ENCODE measurements at places on chromosomes 7 and 10.

DNA sequence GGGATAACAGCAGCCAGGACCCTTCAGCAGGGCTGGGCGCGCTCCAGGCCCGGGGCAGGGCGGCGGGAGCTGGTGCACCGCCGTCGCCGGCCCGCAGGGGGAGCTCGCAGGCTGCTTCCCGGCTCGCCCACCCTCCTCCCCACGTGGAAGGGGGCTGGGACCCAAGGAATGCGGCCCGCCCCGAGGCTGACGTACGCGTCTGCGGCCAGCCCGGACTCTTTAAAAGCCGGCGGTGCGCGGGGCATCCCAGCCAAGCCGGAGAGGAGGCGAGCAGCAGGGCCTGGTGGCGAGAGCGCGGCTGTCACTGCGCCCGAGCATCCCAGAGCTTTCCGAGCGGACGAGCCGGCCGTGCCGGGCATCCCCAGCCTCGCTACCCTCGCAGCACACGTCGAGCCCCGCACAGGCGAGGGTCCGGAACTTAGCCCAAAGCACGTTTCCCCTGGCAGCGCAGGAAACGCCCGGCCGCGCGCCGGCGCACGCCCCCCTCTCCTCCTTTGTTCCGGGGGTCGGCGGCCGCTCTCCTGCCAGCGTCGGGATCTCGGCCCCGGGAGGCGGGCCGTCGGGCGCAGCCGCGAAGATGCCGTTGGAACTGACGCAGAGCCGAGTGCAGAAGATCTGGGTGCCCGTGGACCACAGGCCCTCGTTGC is at the start of gene PFKFB3:
PFKFB3 (plus strand) TSS at position 249 of the 647 bp plus-strand sequence; CDS start at position 578, 329 bp downstream.
- DNase-seq: peak; percentile 95

- no peak for DNase-seq
Measured at GRCh38 chr10:44424298-44424697, 39.4 kb upstream of the CXCL12 start.

- DNase-seq: no peak
Measured at GRCh38 chr10:104142081-104142480, 20.1 kb downstream of the SFR1 start.

DNA sequence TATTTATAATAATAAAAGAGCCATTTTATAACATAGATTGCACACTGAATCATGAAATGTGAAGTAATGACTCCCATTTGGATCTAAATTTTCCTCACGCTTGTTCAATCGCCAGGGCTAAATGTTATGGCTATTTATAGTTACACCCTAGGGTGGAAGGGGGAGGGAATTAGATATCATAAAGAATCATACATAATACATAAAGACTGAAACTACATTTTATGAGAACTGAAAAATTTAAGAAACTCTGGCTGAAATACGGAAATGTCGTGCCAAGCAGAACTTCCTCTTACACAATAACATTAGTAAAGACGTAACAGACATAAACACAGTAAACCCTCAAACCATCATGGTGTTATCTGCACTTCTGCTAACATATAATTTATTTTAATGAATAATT is 327.5 kb upstream of the PHF14 start:
- no peak for DNase-seq

DNA sequence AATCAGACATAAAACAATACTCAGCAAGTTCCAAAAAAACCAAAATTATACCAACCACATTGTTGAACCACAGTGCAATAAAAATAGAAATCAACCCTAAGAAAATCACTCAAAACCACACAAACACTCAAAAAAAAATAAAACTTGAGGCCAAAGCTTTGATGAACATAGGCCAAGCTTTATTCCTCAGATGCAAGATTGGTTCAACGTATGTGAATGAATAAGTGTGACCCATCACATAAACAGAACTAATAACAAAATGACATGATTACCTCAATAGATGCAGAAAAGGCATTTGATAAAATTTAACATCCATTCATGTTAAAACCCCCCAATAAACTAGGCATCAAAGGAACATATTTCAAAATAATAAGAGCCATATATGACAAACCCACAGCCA is 506.1 kb upstream of the FZD8 start:
- DNase-seq: no peak

DNA sequence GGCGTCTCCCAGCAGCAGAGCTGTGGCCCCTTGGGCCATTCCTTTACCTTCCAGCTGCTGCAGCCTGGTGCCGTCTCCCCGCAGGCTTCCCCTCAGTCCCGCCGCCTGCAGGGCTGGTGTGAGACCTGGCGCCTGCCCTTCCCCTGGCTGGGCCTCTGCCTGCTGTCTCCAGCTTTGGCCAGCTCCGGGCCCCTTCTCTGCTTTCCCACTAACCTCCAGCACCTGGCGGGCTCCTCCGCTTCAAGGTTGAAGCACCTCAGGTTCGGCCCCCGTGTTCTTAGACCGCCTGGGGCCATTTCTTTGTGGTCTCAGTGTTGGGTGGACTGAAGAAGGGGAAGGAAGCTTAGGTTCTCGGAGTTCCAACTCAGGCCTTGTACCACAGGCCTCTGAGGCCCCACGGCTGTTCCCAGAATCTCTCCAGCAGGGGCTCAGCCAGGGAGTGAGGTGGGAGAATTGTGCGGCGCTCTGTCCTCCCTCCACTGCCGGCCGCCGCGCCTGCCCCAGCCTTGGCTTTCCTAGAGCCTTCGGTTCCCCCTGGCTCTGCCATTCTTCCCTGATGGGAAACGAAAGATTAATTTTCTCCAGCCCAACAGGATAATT is 30.3 kb downstream of the GBX1 start:
- no peak for DNase-seq

DNA sequence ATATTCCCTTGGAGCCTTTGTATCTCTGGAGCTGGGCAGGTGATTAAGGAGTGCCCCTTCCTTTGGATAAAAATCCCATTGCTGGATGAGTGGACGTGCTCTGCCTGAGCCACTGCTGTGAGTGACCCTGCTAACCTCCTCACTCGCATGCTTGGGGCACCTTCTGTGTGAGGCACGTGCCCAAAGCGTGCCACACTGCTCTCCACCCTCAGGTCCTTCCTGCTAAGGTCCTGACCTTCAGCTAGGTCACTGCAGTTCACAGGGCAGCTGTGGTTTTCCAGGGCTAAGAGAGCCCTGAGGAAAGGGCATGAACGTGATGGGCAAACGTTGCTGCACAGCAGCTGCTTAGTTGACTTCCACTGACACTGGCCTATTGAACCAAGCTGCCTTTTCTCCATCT is 204.4 kb upstream of the COBL start:
- no peak for DNase-seq

DNA sequence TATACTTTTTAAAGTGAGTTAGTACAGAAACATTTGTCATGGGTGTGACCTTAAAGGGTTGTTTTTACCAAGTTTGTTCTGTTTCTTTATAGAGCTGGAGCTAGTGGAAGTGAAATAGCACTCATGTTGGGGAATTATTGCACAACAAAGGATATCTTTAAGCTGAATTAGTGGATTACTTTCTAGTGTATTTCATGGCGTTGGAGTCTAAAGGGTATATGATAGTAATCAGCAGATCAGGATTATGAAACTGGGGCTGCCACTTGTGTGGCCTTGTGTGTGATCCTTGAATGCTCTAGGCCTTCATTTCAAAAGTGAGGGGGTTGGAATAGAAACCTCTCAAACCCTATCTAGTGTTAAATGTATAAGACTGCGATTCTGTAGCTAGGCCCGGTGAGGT is 123.6 kb downstream of the LYZL1 start:
- DNase-seq: no peak

DNA sequence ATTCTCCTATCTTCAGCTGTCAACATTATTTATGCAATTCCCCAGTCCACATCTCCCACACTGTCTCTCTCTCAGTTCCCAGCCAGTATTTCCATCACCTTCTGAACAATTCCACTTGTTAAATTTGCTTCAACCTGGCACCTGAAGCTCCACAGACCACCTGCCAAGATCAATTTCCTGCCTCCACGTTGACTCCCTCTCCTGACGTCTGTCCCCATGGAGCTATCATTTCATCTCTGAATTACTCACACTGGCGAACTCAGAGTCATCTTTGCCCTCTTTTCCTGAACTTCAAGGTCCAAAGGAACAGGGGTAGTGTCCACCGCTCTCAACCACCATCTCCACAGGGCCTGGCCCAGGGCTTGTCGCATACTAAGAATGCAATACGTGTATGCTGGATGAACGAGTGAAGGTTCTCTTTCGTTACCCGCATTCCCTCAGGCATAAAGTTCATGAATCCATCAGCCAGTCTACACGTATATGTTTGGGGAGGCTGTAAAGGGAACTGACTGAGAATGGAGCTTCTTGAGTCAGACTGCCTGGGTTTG is 183.3 kb downstream of the JCAD start:
- DNase-seq: no peak

GRCh38 chr7:55024776-55025175 is 6.0 kb downstream of the EGFR start:
- peak; percentile 46 for DNase-seq

DNA sequence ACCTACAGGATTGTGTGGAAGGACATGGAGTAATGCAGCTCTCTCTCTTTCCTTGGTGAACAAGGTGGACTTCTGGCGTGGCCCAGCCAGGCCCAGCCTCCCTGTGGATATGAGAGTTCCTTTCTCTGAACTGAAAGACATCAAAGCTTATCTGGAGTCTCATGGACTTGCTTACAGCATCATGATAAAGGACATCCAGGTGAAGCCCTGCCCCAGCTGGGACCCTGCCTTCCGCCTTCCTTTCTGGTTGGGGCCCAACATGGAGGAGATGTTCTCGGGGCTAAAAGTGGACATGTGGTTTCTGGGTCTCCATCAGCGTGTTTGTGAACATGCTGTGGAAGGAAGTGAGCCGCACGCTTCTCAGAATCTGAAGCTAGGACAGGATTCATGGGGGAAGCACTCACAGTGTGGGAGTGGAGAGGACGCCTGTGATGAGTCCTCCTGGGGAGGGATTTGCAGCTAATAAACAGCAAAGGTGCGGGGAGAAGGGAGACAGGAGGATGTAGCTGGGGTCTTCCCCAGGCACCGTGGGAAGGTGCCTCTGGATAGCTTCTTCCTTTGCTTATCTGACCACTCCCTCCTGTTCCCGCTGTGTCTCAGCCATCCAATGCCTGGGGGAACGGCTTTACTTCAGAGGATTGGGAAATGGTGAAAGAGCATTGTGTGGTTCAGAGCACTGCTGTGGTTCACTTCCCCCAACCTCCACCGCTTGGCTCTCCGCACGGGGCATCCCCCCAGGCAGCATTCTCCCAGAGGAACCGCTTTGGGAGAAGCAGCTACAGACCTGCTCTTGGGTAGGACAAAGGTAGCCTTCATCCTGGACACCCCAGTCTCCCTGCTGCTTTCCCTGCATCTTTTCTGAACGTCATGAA is 5.5 kb downstream of the CPA5 start:
- DNase-seq: no peak

GRCh38 chr7:36107926-36108631 is 45.0 kb upstream of the EEPD1 start:
- no peak for DNase-seq

- DNase-seq: peak; percentile 3
Measured at GRCh38 chr7:24158975-24159374, 125.0 kb upstream of the NPY start.

DNA sequence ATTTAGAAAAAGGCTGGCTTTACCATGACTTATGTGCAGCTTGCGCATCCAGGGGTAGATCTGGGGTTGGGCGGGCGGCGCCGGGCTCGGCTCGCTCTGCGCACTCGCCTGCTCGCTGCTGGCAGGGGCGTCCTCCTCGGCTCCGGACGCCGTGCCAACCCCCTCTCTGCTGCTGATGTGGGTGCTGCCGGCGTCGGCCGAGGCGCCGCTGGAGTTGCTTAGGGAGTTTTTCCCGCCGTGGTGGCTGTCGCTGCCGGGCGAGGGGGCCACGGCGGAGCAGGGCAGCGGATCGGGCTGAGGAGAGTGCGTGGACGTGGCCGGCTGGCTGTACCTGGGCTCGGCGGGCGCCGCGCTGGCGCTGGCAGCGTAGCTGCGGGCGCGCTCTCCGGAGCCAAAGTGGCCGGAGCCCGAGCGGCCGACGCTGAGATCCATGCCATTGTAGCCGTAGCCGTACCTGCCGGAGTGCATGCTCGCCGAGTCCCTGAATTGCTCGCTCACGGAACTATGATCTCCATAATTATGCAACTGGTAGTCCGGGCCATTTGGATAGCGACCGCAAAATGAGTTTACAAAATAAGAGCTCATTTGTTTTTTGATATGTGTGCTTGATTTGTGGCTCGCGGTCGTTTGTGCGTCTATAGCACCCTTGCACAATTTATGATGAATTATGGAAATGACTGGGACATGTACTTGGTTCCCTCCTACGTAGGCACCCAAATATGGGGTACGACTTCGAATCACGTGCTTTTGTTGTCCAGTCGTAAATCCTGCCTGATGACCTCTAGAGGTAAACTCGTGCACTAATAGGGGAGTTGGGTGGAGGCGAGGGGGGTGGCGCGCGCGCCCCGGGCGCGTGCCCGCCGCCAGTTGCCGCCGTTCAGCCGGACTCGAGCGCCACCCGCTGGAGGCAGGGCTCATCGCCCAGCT is at the start of gene HOXA5:
HOXA5 (minus strand) TSS at position 659 of the 927 bp plus-strand sequence; CDS start at position 585, 74 bp downstream.
- peak; percentile 99 for DNase-seq

DNA sequence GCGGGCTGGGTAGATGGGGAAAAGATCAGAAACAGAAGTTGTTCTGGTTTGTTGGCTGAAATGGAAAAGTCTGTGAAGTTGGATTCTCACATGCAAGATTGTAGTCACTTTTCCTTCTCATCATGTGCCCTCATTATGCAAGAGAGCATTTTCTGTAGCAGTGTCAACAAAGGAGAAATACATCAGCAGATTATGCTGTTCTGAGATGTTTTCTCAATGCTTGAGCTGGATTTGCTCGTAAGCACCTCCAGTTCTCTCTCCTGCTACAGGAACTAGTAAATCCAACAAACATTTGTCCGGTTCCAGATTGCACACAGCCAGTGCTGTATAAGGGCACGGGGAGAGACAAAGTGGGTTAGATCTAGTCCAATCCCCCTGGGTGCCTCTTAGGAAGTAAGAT is 90.0 kb downstream of the GATA3 start:
- no peak for DNase-seq

DNA sequence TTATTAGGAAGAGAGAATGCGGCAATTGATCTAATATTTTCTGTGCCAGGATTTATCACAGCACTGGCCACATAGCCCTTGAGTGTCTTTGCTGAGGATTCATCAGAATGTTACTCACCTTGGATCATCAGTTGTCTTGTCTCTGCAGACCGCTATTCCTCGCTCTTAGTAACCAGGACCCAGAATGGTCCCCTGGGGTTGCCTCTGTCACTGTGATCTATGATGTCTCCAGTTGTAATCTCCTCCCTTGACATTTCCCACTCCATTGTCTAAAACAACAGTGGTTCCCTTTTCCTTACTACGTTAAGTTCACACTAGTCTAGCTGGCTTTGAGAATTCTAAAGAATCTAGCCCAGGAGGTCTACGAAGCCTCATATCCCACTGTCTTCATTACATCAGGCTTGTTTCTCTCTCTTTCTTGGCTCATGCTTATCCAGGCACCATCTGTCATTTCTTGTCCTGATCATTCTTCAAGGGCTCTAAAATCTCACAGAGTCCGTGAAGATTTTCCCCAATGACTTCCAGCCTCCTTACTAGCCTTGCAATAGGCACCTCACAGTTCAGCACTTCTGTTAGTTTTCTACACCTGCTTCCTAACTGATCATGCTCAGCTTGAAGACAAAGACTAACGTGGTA is 125.8 kb downstream of the CUBN start:
- DNase-seq: peak; percentile 58

Measured in astrocyte of the spinal cord (primary cell).